Activated CD8-positive, alpha-beta memory T cell treated with anti-CD3 and anti-CD28 coated beads for 1 hour (primary cell): ENCODE measurements at places on chromosomes 11 and 22.
A peak's percentile ranks its signal among the peaks of the same experiment; 100 is the strongest.

- DNase-seq, result no peak
Observed at GRCh38 chr11:19382131-19382611, 141.4 kb upstream of the E2F8 start.

DNA sequence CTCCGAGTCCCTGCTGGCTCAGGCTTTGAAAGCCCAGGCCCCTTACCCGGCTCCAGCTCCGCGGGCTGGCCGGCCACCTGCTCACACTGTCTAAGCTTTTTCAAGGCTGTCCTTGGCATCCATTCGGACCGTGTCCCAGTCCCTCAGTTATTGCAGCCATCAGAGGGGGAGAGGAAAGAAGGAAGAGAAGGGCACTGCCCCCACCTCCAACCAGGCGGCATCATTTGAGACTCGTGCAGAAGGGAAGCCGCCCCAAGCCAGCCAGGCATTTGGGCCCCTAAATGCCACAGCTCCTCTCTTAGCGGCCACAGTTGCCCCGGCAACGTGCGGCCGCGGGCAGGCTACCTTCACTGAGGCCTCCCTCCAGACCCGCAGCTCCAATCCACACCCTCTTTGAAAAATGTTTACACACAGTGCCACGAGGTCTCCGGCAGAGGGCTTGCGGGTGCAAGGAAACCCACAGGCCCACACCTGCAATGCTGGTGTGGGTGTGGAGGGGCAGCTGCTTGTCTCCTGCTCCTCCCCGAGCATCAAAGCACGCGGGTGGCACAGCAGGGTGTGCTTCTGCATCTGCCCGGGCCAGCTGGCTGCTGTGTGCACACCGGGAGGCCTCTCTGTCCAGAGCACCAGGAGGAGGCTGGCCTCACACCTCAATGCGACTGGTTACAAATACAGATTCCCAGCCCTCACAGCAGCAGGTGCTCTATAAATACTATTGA, 124.4 kb downstream of the CTTN start:
- DNase-seq, result no peak

- DNase-seq, result no peak
Observed at GRCh38 chr22:43239956-43240355, 53.0 kb upstream of the TTLL12 start.

DNA sequence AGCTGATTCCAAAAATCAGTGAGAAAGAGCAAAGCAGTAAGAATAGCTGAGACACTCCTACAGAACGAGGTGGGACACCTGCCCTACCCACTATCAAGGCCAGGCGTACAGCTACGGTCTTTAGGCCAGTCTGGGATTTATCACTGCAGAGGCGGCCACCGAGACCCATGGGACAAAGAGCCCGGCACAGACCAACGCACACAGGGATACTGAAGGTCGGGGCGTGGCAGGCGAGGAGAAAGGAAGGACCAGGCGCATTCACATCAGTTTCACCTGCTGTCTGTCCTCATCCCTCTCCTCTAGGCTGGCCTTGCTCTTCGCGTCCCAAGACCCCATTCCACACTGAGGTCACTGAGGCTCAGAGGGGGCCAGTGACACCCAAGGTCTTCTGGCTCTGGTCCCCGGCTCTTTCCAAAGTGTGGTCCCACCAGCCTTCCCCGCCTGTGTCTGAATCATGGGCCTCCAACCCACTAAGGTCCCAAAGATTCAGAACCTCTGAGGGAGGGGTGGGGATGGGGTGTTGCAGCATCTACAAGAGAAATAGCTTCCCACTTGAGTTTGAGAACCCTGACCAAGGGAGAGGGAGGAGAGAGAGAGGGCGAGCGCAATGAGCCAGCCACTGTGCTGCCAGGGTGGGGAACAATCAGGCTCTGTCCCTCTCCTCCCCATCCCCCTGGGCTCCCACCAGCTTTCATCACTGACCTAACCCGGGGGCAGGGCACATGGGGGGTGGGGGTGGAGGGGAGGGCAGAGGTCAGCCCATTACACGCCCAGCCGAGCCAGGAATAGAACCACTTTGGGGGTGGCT, 7.2 kb upstream of the PICK1 start:
- no peak for DNase-seq

GRCh38 chr22:30192427-30192826, 54.1 kb downstream of the LIF start:
- DNase-seq, result no peak

GRCh38 chr11:20363500-20364340, at the start of gene HTATIP2:
TSS of gene HTATIP2 (plus strand) at chr11:20363714. CDS start at chr11:20364238, 524 bp downstream.
- DNase-seq, result no peak

DNA sequence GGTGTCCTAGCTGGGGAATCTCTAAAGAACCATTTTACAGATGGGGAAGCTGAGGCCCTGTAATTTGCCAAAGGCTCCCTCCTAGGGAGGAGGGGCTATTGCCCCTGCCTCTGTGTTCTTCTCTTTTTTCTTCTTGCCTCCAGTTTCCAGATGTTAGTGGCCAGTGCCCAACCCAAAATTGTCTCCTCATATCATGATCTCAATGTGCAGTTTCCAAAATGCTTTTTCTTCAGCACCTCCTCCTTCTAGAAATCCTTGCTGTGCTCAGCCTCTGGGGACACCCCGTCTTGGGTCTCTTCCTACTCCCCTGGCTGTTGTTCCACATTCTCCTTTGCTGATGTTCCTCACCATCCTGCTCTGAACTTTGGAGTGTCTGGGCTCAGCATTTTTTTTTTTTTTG, 9.5 kb upstream of the CHRM1 start:
- DNase-seq, result no peak

- DNase-seq, result no peak
Observed at GRCh38 chr11:113401718-113402117, 14.1 kb downstream of the ANKK1 start.

- DNase-seq, result no peak
Observed at GRCh38 chr11:69293819-69294505, at the start of gene MYEOV. TSS of gene MYEOV (plus strand) at chr11:69294155. CDS start at chr11:69295355, 1,200 bp downstream.

- no peak for DNase-seq
Observed at GRCh38 chr11:47507563-47508239, 45.2 kb downstream of the CELF1 start.

DNA sequence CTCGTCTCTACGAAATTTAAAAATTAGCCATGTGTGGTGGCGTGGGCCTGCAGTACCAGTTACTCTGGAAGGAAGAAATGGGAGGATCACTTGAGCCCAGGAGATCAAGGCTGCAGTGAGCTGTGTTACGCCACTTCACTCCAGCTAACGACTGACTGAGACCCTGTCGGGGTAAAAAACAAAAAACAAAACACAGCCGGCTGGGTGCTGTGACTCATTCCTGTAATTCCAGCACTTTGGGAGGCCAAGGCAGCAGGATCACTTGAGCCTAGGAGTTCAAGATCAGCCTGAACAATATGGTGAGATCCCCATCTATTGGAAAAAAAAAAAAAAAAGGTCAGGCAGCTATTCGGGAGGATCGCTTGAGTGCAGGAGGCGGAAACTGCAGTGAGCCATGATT, 2.4 kb downstream of the PAFAH1B2 start:
- DNase-seq, result no peak

DNA sequence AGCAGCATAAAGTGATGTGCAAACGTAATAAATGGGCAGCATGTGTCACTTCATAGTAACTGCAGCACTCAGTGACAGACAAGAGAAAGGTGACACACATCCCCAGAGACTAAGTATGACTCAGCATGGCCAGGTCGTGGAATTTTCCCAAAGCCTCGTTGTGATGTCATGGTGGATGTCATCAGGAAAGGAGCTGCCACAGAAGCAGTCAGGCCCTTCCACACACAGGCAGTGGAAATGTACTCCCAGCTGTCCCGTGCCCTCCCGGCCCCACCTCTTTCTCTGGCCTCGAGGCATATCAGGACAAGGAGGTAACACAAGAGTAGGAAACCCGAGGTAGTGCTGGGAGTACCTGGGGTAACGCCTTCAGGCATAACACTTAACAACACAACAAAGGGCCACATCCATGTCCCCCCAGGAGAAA, 8.1 kb downstream of the PC start:
- DNase-seq, result no peak

DNA sequence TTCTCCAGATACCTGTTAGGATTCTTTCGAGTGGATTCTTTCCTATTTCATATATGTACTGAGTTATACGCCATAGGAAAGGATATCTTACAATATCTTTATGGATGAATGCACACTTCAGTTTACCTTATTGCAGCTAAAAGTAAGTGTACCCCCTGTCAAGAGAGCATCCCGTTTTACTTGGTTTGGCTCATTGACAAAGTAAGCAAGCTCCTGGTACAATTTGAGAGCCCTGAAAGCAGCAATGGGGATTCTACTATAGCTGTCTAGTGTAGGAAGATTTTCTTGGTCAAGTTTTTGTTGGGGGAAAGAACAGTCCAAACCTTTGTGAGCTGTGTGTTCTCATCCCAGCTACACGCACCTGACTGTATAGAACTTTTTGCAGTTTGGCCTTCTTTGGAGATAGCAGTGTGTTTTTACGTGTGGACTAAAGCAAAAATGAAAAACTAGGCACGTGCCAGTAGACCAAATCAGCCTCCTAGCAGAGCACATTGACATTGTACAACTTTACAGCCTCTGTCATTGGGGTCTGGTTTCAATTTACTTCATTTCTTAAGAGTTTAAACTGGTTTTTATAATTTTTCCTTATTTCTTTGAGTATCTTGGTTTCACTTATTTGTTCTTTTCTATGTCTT, 44.0 kb downstream of the PPP6R3 start:
- DNase-seq, result no peak

GRCh38 chr22:17767233-17768065, 6.8 kb downstream of the BID start:
- no peak for DNase-seq

DNA sequence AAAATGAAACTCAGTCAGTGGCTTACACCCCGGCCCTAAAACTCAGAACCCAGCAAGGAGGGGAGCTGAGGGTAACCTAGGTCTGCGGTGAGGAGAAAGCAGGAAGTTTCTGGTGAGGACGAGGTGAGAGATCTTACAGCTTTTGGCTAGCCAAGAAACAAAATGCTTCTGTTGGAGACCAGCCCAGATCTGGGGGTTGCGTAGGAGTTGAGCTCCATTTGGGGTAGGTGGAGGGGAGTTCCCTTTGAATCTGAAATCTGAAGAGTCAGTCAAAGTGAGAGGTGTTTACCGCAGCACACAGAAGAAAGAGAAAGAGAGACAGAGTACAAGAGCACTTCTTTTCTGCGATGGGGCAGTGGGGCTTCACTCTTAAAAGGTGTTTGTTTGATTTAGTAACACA, 29.6 kb downstream of the EHF start:
- peak; percentile 35 for DNase-seq

GRCh38 chr11:120067438-120068113, 70.3 kb downstream of the TRIM29 start:
- DNase-seq, result no peak

DNA sequence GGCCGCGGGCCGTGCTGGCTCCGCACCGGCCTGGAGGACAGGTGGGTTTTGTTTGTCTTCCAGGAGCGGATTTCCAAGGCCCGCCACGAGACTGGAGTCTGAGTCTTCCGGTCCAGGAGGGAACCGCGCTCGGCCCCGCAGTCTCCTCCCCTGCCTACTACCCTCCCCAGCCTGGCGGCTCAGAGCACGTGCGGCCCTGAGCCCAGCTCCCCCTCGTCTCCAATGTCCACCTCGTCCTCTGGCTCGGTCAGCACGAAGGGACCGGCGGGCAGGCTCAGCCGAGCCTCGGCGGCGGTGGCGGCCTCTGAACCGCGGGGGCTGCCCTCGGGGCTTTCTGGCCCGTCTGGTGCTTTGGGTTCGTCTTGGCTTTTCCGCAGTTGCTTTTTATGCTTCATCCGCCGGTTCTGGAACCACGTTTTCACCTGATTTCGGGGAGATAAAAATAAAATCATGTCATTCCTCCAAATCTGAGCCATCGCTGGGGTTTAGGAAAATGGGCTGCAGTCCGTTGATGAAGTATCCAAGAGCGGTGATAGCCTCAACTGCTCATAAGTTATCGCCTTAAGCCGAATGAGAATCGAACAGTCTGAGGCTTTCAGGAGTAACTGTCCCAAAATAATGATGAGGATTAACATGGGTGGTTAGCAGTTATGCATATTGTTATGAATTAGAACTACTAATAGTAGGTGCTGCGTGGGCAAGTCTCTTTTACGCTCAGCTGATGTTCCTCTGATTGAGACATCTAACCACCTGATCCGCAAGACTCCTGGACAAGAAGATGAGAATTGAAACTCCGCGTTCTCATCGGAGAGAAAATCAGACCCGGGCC, 4.0 kb downstream of the BSX start:
- DNase-seq, result no peak

DNA sequence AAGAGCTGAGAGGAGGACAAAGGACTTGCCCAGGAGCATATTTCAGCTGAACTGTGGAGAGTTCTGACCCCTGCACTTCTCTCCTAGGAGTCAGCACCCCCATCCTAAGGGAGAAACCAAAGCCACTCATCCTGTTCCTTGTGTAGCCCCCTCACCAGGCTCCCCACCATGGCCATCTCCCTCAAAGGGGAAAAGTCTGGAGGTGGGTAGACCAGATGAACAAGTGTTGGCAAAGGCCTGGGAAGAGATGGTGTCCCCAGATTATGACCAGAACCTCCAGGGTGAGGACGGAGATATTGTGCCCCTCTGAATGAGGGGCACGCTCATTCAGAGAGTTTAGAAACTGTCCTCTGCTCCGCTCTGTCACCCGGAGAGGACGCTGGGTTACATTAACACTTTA, 880.0 kb downstream of the BRD1 start:
- DNase-seq, result no peak

DNA sequence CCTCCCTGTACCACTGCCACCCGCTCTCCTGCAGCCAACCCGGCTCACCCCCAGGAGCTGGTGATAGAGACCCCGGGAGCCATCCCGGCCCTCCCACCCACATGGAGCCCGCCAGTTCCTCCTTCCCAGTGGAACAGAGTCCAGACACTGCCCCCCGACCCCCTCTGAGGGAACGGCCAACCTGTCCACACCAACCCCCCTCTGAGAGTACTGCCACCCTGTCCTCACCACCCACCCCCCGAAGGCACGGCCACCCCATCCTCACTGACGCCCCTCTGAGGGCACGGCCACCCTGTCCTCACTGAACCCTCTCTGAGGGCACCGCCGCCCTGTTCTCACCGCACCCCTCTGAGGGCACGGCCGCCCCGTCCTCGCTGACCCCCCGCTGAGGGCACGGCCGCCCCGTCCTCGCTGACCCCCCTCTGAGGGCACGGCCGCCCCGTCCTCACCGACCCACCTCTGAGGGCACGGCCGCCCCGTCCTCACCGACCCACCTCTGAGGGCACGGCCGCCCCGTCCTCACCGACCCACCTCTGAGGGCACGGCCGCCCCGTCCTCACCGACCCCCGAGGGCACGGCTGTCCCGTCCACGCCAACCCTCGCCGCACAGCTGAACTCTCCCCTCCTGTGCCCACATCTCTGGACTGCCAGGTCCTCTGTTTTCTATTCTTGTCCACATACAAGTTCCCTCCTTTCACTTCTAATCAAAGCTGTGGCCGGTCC, 18.0 kb downstream of the TOLLIP start:
- DNase-seq, result no peak

GRCh38 chr11:47215366-47215910, 664 bp downstream of the DDB2 start:
- no peak for DNase-seq
